ENCODE measurements at places on chromosomes 4 and X.

DNA sequence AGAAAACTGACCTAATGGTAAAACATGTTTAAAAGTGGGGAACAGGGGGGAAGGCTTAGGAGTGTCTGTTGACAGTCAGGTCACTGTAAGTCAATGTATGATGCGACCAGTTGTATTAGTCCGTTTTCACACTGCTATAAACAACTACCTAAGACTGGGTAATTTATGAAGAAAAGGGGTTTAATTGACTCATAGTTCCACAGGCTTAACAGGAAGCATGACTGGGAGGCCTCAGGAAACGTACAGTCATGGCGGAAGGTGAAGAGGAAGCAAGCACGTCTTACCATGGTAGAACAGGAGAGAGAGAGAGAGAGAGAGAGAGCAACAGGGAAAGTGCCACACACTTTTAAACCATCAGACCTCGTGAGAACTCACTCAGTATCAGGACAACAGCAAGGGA is 13.0 kb upstream of the PLAC1 start:
- DNase-seq, result no peak

DNA sequence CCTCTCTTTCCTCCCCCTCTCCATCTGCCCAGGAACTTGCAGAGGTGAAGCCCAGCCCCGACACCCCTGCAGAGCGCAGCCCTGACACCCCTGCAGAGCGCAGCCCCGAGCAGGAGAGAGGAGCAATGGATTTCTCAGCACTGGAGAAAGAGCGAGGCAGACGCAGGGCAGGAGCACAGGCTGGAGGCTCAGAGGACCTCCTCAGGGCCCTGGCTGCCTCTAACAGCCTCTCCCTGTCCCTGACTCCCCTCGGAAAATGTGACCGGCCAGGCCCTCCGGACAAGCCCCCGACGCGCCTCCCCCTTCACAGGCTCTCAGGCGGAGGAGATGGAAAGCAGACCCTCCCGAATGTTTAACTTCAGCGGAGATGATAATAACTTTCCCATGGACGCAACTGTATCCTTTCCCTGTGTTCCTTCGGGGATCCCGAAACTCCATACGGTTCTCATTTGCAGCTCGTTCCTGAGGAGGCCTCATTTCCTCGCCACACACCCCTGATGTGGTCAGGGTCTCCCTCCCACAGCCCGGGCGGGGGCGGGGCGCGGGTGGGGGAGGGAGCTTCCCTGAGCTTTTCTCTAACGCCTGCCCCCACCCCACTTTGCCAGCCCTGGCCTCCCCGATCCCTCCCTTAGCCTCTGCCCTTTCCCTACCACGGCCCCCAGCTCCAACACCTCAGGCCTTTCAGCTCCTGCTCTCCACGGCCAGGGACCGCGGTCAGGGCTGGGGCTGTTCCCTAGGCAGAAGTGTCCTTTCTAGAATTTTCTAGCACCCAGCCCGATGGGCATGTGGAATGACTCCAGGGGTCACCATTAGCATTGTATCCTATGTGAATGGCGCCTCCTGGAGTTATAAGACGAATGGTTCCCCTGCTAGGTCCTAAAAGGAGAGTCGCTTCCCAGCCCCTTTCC is 201.1 kb upstream of the BCOR start:
- no peak for DNase-seq

GRCh38 chr4:186701273-186701672 is 22.4 kb downstream of the FAT1 start:
- DNase-seq, result no peak

DNA sequence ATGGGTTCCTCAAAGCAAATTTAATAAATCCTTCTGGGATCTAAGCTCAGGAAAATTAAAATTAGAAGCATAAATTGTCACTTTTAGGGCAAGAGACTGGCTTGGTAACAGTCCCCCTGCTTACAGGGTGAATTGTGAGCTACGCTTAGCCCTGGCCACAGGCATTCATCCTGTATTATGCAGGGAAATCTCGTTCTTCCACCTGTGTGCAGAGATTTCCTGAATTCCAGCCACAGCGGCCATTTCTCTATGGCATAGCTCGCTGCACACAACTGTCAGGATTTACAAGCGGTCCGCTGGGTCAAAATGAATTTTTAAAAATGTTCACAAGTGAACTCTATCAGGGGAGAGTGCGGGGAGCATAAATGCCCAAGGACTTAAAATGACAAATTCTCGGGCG is 111.9 kb downstream of the DCTD start:
- no peak for DNase-seq

- DNase-seq, result no peak
Observed at GRCh38 chrX:151402719-151403390, 5.8 kb downstream of the VMA21 start.

DNA sequence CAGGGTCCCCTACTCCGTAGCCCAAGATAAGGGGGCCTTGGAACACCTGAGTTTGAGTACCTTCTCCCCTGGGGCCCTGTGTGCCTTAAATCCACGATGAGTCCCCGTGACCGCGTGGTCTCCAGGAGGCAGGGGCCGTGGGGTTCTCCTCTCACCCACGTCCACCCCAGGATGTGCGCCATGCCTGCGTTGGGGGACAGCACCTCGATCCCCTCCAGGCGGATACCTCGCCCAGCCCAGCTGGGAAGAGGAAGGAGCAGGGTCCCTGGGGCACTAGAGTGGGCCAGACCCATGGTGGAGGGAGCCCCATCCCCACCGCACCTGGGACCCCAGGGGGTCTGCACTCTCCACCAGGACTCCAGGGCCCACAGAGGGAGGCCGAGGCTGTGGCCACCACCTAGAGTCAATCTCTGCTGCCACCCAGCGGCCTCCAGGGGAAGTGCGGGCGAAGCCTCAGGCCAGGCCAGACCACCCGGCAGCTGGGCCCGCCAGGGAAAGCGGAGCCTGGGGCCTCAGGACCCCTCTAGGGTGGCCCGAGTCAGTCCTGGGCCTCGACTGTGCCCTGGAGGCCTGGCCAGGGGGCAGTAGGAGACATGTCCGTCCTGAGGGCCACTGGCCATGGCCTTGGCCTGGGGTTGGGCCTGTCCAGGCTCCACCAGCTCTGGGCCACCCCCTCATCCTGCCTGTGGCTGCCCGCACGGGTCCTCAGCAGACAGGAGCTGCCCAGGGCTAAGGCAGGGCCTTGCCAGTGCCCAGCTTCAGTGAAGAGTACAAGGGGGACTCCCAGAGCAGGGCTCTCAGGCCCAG is 55.0 kb downstream of the FAM53A start:
- DNase-seq, result peak; percentile 75

- no peak for DNase-seq
Observed at GRCh38 chr4:11729548-11729947, 300.9 kb upstream of the HS3ST1 start.

DNA sequence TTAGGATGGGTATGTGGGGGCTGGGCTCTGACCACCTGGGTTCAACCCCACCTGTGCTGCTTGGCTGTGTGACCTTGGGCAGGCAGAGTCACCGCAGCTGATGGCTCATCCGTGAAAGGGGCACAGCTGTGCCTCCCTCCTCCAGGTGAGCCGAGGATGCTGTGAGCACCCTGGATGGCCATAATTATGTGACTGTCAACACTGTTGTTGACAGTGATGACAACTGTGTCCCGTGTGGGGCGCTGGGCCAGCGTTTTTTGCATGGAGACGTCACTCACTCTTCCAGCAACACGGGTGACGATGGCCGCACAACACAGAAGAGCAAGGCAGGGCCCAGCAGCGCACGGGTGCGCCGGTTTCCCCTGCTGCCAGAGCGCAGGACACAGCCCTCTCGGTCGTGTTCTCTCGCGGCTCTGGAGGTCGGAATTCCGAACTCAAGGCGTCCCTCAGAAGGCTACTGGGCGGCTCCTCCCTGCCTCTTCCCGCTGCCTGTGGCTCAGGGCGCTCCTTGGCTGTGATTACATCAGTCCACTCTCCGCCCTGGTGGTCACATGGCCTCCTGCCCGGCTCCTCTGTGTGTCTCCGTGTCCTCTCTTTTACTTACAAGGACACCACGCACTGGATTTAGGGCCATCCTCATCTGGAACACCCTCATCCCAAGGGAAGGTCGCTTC is 1.3 kb downstream of the SH3TC1 start:
- DNase-seq, result peak; percentile 43

DNA sequence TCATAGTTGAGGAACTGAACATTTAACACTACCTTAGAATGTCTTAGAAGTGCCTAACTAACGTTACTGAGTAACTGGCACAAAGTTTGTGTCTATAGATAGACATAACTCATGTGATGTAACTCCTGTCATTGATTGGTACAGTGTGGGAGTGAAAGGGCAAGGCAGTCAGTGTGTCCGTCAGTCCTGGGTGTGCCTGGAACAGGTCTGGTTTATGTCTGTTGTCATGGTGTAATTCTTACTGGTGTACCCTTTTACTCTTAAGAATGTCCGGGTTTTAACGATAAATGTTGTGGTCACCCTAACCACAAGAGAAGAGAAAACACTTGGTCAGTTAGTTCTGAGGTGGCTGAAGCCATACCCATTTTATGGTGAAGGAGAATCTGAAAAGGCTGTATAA is 93.1 kb upstream of the ESX1 start:
- no peak for DNase-seq

DNA sequence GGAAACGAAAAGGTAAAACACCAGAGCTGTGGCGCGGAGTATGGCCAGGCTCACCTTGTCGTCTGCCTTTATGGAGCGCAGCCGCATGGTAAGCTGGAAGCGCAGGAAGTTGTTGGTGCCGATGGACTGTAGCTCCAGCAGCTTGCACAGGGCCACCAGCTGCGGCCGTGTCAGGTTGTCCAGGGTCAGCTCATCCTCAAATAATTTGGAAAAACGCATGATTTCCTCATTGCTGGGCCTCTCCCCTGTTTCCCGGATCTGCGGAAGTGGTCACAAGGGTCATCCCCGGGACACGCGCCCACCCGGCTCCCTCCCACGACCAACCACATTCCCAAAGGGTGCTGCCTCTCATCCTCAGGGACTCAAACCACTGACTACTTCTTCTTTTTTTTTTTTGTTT is 23.3 kb downstream of the LETM1 start:
- no peak for DNase-seq

DNA sequence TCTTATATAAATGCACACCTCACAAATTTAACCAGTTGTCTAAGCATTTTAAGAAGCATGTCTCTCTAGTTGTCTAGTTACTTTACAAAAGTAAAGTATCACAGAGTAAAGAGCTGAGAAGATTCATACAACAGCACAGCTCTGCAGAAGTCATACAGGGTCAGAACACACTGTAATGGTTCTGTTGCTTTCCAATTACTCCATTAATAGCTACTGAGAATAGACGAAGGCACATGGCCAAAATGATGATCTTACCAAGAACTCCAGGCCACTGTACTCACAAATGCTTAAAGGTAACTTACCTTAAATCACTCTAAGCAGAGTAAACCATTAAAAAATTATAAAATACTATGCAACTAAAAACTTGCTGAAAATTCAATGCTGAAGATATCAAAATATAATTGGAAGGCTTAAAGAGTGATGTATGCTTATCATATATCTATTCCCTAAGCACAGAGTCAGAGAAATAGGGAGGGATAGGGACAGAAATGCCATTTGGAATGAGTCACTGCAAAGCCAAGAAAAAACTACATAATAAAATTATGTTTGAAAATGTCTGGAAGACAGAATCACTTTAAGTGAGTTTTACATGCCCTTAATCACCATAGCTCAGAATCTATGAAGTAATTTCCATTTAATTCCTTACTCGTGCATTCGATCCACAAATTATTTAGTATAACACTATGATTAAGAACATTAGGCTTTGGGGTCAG is 71.0 kb downstream of the DDX60L start:
- DNase-seq, result no peak

GRCh38 chrX:15737190-15737958 is 696 bp upstream of the CA5B start:
- DNase-seq, result no peak

- DNase-seq, result no peak
Observed at GRCh38 chrX:107721318-107721717, 54.3 kb downstream of the TSC22D3 start.

- no peak for DNase-seq
Observed at GRCh38 chr4:169620880-169621248, 486 bp downstream of the CLCN3 start.

DNA sequence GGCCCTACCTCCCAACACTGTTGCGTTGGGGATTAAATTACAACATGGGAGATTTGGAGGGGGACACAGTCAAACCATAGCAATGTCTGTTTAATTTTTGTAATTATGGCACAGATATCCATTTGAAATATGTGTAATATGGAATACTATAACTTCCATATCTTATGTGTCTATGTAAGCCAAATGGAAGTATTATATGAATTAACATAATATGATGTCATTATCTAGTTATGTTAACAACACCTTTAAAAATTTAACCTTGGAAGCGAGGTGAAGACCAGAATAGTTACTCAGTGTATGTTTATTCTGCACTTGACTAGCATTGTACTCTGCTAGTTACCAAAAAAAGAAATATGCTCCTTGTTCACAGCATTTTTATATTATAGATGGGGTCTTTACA is 4.3 kb downstream of the SMARCA5 start:
- DNase-seq, result no peak

DNA sequence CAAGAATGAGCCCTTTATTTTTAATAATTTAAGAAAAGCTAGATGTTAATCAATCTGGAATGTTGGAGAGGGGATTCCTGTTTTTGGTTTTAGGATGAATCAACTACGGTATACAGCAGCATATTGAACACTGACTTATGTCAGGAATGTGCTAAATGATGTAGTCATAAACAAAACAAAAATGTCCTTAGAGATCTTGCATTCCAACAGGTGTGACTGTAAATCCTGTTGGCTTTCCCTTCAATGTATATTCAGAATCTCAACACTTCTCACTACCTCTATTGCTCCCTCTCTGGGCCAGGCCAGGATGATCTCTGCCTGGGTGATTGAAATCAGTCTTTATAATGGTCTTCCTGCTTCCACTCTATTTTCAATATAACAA is 37.8 kb upstream of the BDH2 start:
- no peak for DNase-seq

DNA sequence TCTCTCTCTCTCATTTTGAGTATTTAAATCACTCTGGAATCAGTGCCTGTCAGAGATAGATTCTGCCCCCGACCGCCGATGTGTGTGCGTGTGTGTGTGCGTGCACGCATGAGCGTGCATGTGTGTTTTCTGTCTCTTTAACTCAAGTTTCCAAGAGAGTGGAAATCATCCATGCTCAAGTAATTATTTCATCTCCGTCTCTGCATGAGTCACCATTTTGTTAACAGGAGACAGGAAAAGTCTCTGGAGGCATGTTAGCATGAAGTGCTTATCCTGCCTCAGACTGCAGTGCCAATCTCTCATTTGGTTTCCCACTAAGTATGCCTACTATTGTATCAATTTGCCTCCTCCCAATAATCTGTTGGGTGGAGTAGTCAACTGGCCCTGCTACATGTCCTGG is 182.9 kb upstream of the NHS start:
- DNase-seq, result no peak

DNA sequence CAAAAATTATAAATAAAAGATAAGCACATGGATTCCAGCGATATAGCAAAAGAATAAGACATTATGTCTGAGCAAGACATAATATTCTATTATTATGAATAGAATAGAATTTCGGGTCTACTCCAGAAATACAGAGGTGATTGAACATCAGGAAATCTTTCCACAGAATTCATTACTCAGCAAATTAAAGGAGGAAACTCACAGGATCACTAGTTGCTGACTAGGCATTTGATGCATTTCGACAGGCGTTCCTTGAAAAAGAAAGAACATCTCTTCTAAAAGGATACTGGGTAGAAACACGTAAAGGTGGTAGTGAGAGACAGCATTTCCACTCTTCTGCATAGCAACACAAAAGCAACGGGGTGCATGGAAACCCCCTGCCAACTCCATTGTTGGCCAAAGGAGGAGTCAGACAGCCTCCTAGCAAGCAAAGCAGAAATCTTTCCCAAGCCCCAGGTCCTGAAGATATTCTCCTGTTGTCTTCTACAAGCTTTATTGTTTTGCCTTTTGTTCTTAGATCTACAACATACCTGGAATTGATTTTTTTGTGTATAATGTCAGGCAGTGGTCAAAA is 14.3 kb upstream of the PDZD4 start:
- no peak for DNase-seq
